ENCODE measurements at places on chromosomes 1 and 21.

GRCh38 chr1:162701286-162701685, 69.0 kb downstream of the DDR2 start:
- DNase-seq = no peak

- DNase-seq = no peak
Observed at GRCh38 chr1:235549351-235550139, 45.3 kb upstream of the B3GALNT2 start.

- no peak for DNase-seq
Observed at GRCh38 chr21:20642681-20643080, 355.5 kb upstream of the NCAM2 start.

GRCh38 chr1:89363638-89364536, at the start of gene GBP6:
GBP6 (plus strand) TSS chr1:89364059; CDS start chr1:89368552, 4,493 bp downstream.
- no peak for DNase-seq

DNA sequence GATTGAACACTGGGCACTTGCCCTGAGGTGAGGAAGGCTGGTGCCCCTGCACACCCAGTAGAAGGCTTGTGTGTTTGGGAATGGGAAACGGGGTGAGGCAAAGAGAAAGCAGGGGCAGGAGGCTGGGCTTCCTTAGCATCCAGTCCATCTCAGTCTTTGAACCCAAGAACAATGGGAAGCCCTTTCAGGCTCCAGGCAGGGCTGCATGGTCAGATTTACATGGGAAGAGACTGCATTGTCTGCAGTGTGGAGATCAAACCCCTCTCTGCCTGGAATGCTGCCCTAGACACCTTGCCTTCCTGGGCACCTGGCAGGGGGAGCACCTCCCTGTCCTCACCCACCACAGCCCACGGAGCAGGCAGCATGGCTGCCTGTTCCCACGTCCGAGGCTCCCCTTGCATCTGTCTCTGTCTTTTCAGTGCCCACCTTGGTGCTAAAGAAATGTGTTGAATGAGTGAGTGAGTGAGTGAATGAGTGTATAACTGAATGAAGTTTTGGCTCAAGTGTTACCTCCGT, 268.5 kb downstream of the GRIK3 start:
- DNase-seq = no peak

DNA sequence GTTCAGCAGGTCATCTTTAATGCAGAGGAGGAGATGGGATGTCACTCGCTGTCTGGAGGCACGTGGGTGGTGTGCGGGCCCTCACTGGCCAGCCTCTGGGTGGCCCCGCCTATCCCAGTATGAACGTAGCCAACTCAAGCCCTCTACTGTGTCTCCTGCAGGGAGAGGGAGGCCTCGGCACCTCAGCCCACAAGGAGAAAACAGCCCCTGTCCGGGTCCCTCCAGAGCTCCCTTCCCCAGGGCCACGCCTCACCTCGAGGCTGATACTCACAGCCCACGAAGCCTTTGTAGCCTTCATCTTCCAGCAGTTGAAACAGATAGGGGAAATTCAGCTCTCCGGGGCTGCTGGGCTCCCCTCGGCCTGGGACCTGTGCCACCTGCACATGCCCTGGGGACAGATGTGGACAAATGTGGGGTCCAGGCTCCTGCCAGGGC, 2.6 kb downstream of the HYI start:
- no peak for DNase-seq

DNA sequence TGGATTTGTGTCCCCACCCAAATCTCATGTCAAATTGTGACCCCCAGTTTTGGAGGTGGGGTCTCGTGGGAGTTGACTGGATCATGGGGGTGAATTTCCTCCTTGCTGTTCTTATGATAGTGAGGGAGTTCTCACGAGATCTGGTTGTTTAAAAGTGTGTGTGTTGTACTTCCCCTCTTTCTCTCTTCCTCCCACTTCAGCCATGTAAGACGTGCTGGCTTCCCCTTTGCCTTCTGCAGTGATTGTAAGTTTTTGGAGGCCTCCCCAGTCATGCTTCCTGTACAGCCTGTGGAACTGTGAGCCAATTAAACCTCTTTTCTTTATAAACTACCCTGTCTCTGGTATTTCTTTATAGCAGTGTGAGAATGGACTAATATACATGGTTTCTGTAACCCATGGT, 64.6 kb downstream of the RHOU start:
- no peak for DNase-seq

DNA sequence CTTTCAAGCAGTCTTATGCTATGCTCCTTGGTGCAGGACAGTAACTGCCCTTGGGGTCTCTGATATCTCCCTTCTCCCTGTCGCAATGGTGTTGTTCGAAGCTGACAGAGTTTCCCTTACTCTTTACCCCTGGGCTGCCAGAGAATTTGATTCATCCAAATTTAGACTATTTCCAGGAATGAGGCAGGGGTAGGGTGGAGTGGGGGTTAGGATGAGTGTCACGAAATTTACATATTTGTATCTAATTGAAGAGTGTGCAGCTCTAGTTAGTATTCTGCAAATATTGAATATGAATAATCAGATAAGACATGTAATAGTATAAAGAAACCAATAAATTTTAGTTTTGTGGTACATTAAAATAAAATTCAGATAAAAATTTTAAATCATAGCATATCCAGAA, 140.0 kb upstream of the LMO4 start:
- DNase-seq = no peak

DNA sequence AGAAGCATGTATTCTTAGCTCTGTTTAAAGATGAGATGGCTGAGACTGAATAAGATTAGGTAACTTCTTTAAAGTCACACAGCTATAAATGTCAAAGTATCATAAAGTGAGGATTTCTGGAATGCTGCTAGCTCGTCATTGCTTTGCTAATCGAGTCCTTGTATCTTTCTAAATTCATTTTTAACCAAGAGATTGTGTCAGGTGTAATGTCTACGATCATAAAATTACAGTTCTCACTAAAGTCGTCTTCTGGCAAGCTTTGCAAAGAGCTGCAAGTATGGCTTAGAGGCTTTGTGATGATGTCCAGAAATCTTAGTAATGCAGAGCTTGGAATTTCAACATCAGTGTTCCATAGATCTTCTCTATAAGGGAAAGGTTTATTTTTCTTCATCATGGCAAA, 569.8 kb downstream of the LMO4 start:
- DNase-seq = no peak

DNA sequence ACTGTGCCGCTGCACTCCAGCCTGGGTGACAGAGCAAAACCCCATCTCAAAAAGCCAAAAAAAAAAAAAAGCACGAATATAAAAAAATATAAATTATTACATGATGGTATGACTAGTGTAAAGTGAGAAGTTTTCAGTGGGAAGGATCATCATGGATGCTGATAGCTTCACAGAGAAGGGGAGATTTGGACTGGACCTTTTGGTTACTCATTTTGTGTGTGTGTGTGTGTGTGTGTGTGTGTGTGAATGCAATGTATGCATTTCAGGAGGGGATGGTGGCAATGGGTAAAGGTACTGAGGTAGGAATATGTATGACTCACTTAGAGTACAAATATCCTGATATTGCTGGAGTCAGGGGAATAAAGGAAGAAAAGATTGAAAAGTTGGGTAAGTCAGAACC, 22.7 kb upstream of the SDE2 start:
- no peak for DNase-seq

DNA sequence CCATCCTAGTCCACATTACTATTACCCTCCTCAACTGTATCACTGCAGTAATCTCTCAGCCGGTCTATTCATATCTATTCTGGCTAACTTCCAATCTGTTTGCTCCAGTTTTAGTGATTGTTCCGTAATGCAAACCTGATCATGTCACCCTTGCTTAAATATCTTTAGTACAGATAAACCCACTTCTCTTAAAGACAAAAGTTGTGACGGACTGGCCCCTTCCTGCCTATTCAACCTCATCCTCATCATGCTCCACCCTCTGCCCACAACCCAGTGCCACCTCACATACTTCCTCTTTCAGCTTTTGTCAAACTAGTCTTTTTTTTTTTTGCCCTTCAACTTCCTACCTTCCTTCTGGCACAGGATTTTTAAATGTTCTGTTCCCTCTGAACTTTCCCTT, 2.8 kb upstream of the C1orf162 start:
- DNase-seq = no peak

DNA sequence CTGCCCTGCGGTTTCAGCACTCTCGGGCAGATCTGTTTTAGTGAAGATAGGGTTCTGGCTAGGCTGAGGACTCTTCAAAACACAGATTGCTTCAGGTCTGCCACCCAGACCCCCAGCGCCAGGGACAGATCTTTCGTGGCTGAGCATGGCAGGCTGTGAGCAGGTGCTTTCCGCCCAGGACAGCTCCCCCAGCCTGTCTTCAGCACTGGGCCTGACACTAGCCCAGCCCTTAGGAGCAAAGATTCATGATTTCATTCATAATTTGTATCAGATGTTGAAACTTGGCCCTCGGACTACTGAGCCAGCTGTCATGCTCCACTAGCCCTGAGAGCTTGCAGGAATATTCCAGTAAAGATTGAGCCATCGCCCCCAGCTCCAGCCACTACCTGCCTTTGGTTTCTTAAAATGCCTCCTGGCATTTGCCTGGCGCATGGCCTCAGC, 5.9 kb downstream of the ADPRS start:
- DNase-seq = no peak

GRCh38 chr1:14970115-14970798, 183.3 kb upstream of the TMEM51 start:
- no peak for DNase-seq

- DNase-seq = no peak
Observed at GRCh38 chr1:42085596-42085995, 67.6 kb upstream of the GUCA2B start.

DNA sequence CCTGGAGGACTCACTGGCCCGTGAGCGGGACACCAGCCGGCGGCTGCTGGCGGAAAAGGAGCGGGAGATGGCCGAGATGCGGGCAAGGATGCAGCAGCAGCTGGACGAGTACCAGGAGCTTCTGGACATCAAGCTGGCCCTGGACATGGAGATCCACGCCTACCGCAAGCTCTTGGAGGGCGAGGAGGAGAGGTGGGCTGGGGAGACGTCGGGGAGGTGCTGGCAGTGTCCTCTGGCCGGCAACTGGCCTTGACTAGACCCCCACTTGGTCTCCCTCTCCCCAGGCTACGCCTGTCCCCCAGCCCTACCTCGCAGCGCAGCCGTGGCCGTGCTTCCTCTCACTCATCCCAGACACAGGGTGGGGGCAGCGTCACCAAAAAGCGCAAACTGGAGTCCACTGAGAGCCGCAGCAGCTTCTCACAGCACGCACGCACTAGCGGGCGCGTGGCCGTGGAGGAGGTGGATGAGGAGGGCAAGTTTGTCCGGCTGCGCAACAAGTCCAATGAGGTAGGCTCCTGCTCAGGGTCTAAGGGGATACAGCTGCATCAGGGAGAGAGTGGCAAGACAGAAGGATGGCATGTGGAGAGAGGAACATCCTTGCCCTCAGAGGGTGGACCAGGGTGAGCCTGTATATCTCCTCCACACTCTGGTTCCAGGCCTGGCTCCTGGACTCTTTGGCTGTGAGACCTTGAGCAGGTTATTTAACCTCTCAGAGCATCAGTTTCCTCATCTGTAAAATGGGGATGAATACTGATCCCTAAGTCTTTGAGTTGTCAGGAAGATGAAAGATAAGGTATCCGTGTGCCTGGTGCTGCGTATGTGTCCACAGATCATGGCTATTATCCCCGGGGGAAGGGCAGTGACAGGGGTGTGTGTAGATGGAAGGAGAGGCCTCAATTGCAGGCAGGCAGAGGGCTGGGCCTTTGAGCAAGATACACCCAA, 17.2 kb upstream of the SEMA4A start:
- DNase-seq = no peak

GRCh38 chr21:41207401-41208375, 39.7 kb downstream of the BACE2 start:
- DNase-seq = no peak

DNA sequence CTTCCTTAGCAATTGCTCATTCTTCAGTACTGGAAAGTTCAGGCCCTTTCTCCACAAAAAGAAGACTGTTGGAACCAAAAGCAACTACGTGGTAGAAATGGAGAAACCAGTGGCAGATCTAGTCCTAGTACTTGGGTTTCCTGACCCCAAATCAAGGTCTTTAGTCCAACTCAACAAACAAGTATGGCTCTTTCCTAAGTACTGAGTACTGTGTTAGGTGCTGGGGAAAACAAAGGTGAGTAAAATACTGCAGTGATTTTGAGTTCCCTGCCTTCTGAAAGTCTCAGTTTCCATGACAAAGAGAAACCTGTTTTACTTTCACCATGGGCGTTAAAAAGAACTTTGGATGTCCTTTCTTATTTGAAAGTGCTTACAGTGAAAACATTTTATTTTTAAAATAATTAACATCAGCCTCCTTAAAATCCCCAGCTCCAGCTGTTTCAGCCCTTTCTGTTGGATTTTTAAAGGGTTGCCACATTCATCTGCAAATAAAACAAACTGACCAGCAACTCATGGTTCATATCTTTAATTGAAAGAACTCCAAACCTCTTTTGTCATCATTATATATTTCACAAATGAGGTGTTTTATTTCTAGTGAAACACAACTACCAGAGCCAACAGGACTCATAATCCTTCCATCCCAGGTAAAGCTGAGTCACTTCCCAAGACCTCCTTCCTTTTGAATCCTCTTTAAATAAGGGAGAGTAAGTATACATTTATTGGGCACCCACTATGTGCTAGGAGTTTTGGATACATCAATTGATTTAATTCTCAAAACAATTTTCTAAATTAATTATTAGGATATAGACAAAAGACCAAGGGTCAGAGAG, 35.4 kb downstream of the PLPP3 start:
- DNase-seq = no peak

GRCh38 chr1:112937495-112937894, 18.5 kb downstream of the SLC16A1 start:
- no peak for DNase-seq

DNA sequence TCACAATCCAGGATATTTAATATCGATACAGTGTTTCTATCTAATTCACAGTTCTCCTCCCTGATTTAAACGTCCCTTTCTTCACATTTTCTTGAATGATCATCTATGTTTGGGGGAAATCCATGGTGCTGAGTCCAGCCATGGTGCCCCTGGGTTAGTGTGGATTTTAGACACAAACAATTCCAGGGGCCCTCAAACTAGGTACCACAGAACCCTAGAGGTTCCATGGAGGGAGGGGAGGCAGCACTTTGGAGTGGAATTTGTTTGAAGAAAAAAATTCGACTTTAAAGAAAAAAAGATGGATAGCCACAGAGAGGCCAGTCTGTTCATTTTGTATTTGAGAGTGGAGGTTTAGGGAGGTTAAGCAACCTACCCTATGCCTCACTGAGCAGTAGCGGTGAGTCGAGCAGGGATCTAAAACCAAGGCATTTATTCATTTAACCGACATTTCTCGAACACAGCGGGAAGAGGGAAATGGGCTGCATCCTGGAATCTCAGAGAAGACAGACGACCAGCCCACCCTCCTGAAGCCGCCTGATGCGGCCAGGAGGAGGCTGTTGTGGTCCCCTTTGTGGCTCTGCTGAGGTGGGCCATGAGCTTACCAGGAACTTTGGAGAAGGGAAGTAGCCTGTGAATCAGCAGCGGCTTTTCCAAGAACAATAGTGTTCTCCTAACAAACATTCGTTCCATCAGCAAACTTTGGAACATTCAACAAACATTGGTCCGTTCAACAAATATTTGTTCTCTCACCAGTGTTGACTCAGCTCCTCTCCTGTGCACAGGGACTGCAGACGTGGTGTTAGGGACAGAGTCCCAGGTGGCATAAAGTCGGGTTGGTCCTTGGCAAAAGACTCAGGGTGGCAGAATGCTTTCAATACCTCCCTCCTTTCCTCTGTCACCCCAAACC, 103.5 kb upstream of the ZBTB40 start:
- DNase-seq = no peak
